ENCODE measurements at places on chromosomes 7 and 10.

DNA sequence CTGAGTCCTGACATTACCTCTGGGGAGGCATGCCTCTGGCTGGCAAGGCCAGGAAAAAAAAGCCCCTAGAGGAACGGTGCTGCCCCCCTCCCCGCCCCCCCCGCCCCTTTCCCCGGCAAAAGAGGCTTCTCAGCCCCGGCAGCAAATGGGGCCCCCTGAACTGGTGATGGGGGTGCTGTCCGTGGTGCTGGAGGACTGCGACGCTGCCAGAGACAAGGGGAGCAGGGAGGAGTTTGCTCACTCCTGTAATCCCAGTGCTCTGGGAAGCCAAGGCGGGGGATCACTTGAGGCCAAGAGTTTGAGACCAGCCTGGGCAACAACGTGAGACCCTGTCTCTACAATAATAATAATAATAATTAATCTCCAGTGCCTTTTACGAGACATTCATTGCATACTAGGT, 23.7 kb downstream of the SRRM3 start:
- DNase-seq: no peak

DNA sequence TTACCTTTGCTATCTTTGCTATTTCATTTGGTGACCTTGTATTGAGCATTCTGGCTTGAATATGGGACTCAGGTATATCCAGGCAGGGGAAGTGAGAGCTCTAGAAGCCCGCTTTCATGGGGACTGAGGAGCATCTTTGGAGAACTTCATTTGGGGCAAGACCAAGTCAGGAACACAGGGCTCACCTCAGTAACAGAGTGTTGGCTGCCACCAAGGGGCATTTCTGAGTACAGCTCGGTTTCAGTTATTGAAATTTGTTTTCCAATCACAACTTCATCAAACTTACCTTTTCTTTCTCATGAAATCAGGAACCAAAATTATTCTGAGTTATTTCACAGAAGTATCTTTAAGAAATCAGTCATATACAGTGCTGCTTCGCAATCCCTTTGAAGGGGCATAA, 337.2 kb downstream of the C7orf25 start:
- no peak for DNase-seq

- DNase-seq: no peak
Observed at GRCh38 chr10:64261676-64262075, 740.5 kb downstream of the REEP3 start.

GRCh38 chr10:27995311-27995710, 3.6 kb downstream of the ODAD2 start:
- no peak for DNase-seq

DNA sequence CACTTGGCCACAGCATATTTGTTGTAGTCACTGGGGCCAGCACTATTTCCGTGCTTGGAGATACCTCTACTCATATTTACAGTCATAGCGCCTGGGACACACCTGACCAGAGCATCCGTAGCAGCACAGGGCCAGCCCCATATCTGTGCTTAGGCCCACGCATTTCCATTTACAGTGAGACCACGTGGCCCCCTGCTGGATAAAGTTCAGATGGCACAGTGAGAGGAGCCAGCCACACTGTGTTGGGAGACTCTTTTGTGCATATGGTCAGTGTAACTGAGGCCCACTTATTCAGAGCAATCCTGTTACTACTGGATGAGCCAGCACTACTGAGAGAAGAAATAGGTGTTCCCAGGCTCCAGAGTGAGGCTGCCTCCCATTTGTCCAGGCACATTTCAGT, 455.3 kb downstream of the REEP3 start:
- no peak for DNase-seq

GRCh38 chr10:32379318-32379949, 32.5 kb upstream of the EPC1 start:
- DNase-seq: no peak

DNA sequence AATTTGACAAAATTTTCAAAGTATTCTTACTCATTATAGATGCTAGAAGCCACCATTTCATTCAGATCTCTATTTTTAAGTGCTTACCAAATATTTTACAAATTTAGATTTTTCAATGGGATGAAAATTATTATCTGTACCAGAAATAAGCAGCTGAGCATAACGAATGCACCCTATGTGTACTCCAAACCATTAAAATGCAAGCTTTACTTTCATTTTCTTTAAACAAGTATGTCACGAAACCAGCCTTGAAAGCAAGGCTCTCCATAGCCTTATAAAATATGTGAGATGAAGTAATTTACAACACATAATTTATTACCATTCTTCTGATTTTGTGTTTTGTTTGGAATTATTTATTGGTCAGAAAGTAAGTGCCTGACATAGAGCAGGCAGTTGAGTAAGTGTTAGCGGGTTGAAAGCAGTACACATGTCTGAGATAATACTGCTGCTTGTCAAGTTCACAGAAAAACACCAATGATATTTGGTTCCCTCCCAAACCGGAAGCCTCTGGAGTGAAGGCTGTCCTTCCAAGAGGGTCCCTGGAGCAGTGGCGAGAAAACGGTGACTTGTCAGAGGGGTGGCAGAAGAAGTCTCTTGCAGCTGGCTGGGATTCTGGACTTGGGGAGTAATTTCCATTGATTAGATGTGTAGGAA, 322.7 kb upstream of the PFKP start:
- no peak for DNase-seq

DNA sequence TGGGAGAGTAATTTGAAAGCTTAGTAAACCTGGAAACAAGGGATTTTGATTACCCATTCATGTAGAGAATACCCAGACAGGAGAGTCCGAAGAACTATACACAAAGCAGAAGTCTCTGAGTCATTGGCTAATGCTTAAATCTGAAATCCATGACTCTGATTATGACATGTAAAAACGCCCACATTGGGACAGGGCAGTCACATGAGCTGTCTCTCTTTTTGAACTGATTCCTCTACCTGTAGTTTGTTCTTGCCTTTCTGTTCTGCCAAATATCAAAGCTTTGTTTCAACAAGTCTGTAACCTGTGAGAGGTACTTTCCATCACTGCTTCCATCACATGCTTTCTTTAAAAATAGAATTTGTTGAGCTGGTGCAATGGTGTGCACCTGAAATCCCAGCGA, 4.3 kb upstream of the GPNMB start:
- no peak for DNase-seq

GRCh38 chr10:86017841-86018734, 348.5 kb downstream of the GRID1 start:
- no peak for DNase-seq

DNA sequence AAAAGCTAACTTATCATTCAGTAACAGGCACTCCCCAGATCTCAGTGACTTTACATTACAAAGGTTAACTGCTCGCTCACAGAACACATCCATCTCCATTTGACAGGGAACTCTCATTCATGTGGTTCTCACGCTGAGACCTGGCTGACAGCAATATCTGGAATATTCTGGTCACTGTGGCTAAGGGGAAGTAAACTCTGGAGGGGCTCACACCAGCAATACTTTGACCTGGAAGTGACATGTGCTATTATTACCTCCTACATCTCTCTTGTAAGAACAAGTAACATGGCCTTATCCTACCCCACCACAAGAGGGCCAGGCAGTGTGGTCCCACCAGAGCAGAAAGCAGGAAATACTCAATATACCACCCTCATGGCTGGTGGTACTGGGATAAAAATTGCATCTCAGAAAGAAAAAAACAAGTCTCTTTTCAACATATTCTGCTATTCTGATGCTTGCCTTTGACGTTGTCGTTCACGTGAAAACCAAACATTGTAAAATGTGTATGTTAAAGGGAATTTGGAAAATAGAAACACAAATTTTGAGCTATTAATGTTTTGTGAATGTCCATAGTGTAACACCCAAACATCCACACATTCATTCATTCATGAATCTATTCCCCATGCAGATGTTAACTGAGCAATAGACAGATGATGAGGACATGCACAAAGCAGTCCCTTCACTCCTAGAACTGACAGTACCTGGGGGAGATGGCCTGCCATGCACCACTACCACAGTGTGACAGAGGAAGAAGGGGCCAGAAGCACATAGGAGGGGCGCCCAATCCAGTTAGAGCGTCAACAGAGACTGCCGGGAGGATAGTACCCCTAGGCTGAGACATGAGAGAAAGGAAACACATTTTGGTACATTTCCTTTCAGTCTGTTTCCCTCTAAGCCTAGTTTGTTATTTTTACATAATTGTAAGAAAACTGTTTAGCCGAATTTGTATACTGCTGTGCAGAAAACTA, 166.0 kb upstream of the SP4 start:
- no peak for DNase-seq

- no peak for DNase-seq
Observed at GRCh38 chr10:88116481-88116880, 253.1 kb downstream of the PTEN start.

DNA sequence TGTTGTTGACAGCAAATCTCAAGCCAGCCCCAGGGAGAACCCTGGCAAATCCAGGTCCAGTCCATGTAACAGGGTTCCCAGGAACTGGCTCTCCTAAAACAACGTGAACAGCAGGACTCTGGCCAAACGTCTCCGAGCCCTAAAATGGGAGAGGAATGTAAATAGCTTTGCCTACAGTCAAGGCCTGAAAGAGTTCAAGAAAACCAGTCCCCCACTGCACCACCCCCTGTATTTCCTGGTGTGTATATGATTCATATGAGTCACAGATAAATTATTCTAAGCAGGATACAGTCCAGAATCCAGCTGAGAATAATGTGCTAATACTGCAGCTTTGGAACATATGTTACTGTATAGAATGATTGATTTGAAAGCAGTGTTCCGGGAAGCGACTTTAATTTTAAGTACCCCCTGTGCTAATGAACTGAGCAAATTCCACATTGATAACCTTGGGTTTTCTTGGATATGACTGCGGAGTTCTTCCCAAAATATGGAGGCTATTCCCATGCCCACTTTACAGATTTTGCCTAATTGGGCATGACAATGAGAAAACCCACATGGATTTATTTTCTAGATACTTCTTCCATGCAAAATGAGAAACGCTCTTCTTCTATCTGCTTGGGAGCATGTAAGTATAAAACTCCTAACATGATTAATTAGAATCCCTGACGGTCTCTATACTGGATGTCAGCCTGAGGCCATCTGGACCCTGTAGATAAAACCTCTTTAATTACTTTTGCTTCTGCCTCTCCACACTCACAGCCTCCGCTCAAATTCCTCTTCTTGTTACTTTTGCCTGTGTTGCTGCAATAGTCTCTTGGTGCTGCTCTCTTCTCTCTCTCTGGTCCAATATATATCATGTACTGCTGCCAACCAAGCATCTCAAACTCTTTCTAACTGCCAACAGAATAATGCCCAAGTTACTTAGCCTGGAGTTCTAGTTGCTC, 50.2 kb downstream of the LAMB4 start:
- no peak for DNase-seq

- peak; percentile 13 for DNase-seq
Observed at GRCh38 chr7:96075510-96076349, 246.2 kb downstream of the SLC25A13 start.

DNA sequence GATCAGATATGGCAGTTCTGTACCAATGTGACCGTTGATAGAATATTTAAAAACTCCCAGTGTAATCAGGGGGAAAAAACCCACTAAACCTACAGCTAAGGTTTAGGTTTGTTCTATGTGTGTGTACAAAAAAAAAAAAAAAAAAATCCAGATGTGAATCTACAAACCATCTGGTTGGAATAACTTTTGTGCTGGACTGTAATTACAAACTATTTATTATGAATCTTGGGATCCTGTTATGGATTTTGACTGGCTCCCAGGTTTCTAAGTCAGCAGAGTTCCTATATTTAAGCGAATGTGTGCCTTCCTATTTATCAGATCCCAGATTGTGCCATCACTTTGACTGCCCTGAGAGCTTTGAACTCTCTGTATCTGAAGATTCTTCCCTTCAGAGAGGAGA, 29.1 kb downstream of the BMPER start:
- no peak for DNase-seq

GRCh38 chr7:93728292-93728691, 153.8 kb upstream of the CALCR start:
- no peak for DNase-seq

GRCh38 chr7:43572516-43573049, 10.3 kb upstream of the STK17A start:
- no peak for DNase-seq

DNA sequence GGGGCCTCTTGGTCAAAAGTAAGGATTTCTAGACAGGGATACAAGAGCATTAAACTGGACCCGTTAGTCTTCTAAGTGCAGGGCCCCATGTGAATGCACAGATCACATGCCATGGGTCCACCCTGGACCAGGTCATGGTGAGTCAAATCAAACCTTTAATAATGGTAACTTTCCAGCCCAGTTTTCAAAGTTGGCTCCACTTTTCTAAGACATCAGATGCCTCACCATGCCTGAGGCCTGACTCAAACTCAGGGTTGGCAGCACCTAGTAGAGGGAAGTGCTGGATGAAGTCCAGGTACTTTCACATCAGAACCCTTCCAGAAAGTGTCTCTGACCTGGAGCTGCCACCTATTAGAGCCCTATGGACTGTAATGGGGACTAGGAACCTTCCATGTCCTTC, 9.7 kb upstream of the SMIM30 start:
- DNase-seq: no peak

DNA sequence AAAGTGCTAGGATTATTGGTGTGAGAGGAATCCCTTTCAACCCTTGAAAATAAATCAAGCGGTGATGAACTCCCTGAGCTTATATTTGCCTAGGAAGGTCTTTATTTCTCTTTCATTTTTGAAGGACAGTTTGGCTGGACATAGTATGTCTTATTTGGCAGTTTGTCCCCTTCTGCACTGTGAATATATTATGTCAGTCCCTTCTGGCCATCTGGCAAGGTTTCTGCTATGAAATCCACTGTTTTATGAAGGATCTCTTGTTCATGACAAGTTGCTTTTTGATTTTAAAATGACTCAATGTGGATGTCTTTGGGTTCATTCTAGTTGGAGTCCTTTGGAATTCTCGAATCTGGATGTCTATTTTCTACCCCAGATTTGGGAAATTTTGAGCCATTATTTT, 21.7 kb upstream of the MCM10 start:
- DNase-seq: no peak

- no peak for DNase-seq
Observed at GRCh38 chr7:79403451-79403850, 50.0 kb downstream of the MAGI2 start.

- no peak for DNase-seq
Observed at GRCh38 chr7:155306673-155307470, 9.2 kb downstream of the INSIG1 start.

DNA sequence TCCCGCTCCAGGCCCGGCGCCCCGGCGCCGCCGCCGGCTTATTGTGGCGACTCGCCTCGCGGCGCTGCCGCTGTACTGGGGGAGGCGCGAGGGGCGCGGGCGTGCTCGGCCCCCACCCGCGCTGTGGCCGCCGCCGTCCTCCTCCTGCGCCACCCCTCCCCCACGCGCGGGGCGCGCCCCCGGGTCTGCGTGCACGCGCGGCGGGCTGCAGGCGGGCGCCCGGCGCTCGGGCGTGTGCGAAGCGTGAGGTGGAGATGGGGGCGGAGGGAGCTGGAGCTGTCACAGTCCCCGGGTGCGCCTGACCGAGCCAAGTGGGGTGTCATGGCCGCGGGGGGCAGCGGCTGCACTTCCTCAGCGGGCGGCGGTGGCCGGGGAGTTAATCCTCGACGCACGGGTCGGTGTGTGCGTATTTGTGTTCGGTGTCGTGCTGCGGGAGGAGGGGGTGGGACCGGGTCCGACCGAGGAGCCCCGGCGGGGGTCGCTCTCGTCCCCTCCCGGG, 672 bp downstream of the LCOR start:
- peak; percentile 82 for DNase-seq

- DNase-seq: no peak
Observed at GRCh38 chr10:119007211-119007574, 22.3 kb upstream of the NANOS1 start.

GRCh38 chr7:148142660-148143248, 447.8 kb upstream of the C7orf33 start:
- DNase-seq: no peak

GRCh38 chr10:52442576-52442975, 128.5 kb downstream of the DKK1 start:
- DNase-seq: no peak

GRCh38 chr7:135911099-135911498, 66.1 kb downstream of the MTPN start:
- no peak for DNase-seq

Measured in stimulated activated CD8-positive, alpha-beta memory T cell treated with anti-CD3 and anti-CD28 coated beads, Interleukin-15, amount 100 ng/mL, for 24 hours (primary cell).